ENCODE measurements at places on chromosomes 3 and 15.

DNA sequence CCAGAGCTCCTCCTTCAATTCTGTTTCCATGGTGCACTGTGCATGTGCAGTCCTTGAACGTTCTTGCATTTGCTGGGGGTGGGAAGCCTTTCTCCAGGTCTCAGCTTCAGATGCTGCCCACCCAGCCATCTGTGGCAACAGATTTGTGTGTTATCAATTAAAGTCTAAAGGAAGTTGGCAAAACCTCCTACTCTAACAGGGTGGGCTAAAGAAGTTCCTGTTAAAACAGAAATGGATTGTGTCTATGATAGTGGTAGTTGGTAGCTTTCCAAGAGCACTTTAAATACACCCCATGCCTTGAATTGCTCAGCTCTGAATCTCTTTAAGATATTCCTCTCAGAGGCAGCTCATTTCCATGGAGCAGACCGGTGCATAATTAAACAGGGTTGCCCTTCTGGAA, 488.0 kb upstream of the SUCLG2 start:
- DNase-seq: no peak

DNA sequence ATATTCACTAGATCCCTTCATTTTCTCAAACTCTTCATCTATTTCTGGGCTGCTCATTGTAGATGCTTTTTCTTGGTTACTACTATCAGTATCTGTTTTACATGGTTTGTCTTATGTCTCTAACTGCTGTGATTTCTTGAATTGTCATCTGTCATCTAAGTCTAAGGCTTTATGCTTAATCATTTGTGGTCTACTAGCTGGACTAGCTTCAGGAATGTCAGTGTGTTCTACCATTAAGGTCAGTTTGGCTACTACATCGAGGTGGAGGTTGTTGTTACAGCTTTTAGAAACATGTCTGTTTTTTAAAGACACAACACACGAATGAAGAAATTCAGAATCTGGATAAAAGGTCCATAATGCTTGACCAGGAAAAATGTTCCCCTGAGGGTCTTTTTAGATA, 82.2 kb downstream of the ABI3BP start:
- no peak for DNase-seq

- DNase-seq: no peak
These were observed 87.7 kb downstream of the LSM3 start for GRCh38 chr3:14266361-14266760.

DNA sequence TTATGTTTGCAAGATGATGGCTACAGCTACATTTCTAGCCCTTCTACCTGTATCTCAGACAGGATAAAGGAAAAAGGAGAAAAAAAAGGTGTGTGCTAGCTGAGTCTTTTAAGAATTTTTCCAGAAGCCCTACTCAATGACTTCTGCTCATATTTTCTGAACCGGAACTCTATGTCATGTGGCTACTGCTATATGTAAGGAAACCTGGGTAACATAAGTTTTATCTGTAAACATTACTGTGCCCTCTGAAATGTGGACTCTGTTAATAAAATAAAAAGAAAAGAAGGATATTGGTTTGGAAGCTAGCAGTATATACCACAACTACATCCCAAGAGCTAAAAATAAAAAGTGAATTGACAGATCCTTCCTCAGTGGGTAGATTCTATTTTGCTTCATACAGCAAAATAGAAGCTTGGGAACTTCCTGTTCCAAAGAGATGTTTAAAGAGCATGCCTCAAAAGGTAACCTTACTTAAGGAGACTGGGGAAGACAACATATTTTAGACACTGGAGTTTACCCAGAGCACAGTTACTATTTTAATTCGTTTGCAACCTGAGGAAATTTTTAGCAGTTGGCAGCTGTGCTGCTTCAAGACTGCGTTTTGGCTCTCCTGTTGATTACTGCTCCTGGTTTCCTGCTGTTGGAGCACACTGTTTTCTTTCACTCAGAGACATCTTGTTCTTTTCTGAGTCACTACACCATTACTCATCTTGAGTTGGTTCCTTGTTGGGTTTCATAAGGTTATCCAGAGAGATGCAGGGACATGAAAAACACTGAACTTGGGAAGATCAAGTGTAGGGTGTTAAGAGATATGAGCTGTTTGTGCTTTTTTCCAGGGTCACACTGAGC, 280.7 kb downstream of the NFKBIZ start:
- DNase-seq: no peak

- no peak for DNase-seq
These were observed 34.9 kb downstream of the TSPAN3 start for GRCh38 chr15:77035999-77036471.

DNA sequence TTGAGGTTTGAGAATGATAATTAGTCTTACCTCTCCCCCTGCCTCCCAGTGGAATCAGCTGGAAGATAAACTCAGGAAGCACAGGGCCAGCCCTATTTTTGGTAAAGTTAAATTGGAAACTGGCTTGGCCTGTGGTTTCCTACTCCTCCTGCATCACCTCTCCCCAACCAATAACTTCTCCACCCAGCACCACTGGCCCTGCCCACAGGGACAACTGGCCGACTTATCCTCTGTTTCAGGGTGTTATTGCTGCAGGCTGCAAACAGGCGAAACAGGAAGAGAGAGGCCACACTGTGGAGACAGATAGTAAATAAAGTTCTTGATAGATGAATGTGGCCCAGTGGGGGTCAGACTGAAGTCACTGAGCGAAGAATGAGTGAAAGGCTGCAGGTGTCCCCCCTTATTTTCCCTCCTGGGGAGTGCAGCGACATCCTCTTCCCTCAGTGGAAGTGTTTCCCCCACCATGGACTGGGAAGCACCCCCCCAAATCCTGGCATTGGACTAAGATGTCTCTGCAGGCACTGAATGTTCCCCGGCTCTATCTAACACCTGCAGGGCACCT, 47.1 kb downstream of the PDIA5 start:
- DNase-seq: no peak

DNA sequence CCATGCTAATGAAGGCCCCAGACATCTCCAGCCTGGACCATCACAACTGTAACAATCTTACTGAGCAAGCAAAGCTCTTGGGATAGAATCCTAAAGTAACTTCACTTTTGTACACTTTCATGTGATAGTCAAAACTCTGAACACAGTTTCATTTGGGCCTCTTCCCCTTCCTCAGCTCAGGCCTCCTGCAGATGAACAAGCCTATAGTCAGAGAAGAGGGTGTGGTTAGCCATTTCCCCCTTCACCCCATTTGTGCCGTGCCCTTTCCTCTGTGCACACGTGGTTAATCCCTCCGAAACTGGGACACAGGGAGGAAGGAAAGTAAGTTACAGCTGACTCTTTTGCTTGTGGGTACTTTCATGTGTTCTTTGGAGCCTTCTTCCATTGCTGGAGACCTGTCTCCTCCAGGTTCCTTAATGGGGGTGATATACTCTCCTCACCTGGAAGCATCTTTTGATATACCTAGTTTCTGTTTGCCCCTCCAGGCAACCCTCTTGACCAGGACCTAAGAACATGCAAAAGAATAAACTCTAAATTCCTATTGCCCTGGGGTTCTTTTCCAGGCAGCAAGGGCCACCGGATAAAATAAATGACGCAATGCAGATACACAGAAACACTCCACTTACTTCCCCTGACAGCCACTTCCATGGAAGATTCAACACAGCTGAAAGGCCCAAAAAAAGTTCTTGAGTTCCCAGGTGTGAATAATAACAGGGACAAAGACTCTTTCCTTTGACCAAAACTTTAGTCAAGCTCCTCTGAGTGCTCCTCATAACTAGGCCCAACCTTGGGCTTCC, 29.6 kb upstream of the CSTA start:
- no peak for DNase-seq

- DNase-seq: no peak
These were observed 104.1 kb downstream of the APBA2 start for GRCh38 chr15:28989896-28990295.

DNA sequence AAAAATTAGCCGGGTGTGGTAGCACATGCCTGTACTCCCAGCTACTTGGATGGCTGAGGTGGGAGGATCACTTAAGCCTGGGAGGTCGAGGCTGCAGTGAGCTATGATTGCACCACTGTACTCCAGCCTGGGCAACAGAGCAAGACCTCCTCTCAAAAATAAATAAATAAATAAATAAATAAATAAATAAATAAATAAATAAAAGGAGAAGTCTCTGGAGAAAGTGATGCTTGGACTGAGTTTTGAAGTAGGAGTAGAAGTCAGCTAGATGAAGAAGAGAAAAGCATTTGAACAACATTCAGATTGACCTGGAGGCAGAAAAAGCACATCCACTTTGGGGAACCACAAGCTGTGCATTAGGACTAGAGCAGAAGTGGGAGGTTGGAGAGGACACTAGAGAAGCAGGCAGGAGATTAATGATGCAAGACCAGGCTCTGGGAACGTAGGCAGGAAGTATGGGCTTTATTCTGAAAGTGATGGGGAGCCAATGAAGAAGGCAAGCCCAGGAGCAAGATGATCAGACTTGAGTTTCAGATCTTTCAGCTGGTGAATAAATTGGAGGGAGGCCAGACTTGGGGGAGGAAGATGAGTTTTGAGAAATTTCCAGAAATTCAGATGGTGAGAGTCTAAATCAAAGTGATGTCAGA, 48.7 kb downstream of the KLHL6 start:
- DNase-seq: no peak

- no peak for DNase-seq
These were observed 420.5 kb upstream of the ONECUT1 start for GRCh38 chr15:53210653-53211052.
